ENCODE measurements at places on chromosomes 12 and 14.
A peak's percentile ranks its signal among the peaks of the same experiment; 100 is the strongest.

- no peak for DNase-seq
Measured at GRCh38 chr14:29242755-29243754, 476.5 kb downstream of the FOXG1 start.

DNA sequence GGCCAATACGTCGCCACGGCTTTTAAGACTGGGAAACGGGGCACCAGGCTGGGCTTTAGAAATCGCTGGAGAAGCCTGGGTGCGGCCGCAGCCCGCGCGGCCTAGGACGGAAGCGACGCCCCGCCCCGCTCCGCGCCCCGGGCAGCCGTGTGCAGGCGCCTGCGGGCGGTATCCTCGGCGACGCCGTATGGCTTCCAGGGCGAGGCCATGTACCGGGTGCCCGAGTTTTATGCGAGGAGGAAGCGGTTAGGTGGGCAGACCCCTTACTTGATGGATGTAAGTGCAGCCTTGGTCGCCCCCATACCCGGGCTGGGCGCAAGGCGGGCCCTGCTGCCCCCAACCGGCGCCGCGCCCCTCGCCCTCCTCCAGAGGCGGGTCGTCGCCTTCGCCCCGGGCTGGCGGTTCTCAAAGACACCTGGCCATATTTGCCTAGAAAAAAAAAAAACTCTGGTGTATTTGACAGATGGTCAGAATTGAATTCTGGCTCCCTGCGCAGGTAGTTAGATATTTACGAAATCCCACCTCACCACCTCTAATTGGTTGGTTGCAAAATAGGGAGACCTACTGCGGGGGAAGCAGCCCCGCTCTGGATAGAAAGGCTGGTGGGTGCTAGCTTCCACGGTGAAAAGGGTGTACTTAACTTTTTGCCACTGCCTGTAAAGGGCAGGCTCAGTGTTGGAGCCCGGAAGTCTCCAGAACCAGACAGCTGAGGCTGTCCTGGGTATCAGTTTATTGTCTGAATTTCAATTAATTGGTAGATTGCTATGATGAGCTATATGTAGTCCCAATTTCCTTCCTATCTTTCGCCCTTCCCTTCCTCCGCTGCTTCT lies at the start of gene PPP1R36:
PPP1R36 (plus strand) TSS at position 171 of the 830 bp plus-strand sequence; CDS start at position 208, 37 bp downstream.
- DNase-seq: peak; percentile 46

GRCh38 chr12:62361048-62361447 lies 100.8 kb downstream of the USP15 start:
- DNase-seq: no peak

DNA sequence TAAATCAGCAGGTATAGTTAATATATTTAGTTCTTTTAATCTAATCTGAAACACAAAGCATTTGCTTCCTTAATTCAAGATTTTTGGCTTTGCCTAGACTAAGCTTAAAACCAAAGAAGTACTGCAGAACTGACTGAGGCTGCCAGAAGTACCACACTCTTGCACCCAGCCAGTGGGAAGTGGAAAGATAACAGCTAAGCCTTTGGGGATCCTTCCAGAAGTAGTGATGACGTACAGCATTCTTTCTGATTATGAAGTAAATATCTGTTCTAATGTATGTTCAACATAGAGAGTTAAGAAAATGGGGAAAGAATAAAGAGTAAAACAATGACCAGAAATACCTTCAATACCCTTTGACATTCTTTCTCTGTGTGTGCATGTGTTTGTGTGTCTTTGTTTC lies 19.3 kb downstream of the NTF3 start:
- no peak for DNase-seq

DNA sequence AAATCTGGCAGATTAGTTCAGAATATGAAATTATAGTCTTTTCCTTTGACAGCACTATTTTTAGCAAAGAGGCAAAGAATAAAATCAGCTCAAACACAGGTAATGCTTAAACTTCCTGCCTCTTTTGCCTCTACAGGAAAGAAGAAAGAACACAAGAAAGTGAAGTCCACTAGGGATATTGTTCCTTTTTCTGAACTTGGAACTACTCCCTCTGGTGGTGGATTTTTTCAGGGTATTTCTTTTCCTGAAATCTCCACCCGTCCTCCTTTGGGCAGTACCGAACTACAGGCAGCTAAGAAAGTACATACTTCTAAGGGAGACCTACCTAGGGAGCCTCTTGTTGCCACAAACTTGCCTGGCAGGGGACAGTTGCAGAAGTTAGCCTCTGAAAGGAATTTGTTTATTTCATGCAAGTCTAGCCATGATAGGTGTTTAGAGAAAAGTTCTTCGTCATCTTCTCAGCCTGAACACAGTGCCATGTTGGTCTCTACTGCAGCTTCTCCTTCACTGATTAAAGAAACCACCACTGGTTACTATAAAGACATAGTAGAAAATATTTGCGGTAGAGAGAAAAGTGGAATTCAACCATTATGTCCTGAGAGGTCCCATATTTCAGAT lies 17.4 kb downstream of the TMPO start:
- DNase-seq: no peak

- DNase-seq: no peak
Measured at GRCh38 chr12:108273217-108273616, 65.9 kb downstream of the CMKLR1 start.

- DNase-seq: no peak
Measured at GRCh38 chr12:15526033-15526432, 203.7 kb downstream of the PTPRO start.

GRCh38 chr12:80977346-80977745 lies 39.6 kb upstream of the LIN7A start:
- DNase-seq: no peak

- DNase-seq: no peak
Measured at GRCh38 chr14:69088586-69088985, 64.3 kb downstream of the DCAF5 start.

- peak; percentile 63 for DNase-seq
Measured at GRCh38 chr12:43444940-43445564, 107.0 kb downstream of the ADAMTS20 start.

- DNase-seq: no peak
Measured at GRCh38 chr14:99260587-99261551, 11.1 kb downstream of the BCL11B start.

GRCh38 chr14:90446405-90446804 lies 49.6 kb downstream of the CALM1 start:
- DNase-seq: no peak

- no peak for DNase-seq
Measured at GRCh38 chr12:63916561-63917476, 72.3 kb downstream of the SRGAP1 start.

Measured in stimulated activated CD4-positive, alpha-beta T cell treated with anti-CD3 and anti-CD28 coated beads, Interleukin-2, amount 100 ng/mL, for 48 hours (primary cell).